ENCODE measurements at places on chromosomes 5 and 9.

GRCh38 chr9:130555968-130556367 is 23.4 kb upstream of the FUBP3 start:
- no peak for DNase-seq

GRCh38 chr9:115944166-115944948 is 209.2 kb upstream of the PAPPA start:
- no peak for DNase-seq

DNA sequence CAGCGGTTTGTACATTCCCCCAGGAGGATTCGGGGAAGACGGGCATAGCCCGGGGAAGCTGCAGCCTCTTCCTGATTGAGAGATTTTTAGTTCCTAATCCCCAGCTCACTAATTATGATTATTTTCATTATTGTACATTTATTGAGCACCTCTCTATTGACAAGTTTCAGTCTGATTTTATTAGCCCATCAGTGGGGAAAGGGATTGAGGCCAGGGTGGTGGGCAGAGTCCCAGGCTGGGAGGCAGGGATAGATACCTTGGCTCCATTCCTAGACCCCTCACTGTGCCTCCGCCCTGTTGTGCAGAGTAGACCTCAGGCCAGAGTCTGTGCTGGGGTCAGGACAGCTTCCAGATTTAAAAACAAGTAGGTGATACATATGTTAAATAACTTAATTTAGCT is 27.2 kb downstream of the TCOF1 start:
- DNase-seq = no peak

DNA sequence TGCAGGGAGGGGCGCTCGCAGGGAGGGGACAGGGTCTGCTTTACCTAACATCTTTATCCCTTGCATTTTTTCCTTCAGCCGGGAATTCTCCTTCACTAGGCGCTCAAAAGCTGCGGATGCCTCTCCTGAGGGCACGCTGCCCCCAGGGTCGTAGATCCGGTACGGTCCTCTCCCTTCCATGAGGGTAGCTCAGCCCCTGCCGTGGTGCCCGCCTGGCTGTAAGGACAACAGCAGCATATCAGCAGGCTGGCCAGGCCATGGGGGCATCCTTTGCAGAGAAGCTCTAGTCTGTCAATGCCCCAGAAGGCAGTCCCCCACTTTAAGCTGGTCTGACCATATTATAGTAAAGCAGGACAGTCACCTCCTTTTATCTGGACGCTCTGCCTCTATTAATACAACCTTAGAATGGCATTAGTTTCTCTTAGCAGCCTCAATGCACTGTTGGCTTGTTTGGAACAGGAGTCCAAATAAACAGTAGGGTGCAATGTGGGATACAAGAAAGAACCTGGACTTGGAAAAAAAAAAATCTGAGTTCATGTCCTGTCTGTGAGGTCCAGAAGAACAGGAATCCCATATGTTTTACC is 15.8 kb downstream of the TNIP1 start:
- DNase-seq = no peak

Measured in stimulated activated CD8-positive, alpha-beta memory T cell treated with anti-CD3 and anti-CD28 coated beads, Interleukin-7, amount 100 ng/mL, for 24 hours (primary cell).